ENCODE measurements at places on chromosomes 2 and 18.

- DNase-seq = no peak
Measured at GRCh38 chr2:54595999-54596902, 127.2 kb upstream of the EML6 start.

- peak; percentile 71 for DNase-seq
Measured at GRCh38 chr2:36477746-36478145, 120.2 kb downstream of the FEZ2 start.

DNA sequence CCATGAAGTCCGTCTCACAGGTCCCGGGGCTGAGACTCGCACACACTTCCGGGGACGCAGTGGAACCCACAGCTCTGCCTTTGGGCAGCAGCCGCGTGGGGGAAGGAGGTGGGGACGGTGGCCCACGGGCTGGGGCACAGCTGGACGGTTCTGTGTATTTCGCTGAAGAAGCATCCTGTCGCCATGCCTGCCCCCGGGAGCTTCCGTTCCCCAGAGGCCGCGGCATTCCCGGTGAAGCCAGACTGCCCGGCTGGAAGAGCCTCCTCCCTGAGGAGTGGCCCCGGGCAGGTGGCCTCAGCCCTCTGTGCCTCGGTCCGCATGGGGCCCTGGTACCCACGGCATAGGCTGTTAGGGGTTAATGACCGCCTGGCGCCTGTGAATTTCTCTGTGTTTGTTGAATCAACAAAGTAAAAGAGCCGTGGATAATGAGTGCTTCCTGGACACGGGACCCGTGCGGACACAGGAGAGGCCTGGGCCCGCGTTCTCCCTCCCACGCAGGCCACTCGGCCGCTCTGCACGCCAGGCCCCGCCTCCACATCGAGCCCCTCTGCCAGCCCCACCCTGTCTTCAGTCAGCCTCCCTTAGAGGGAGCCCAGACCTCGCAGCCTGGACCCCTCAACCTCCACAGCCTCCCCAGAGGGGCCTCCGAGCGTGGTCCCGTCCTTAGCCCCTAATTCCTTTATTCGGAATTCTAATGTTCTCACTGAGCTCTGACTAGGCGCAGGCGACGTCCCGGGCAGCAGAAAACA lies 51.0 kb downstream of the KCNG2 start:
- no peak for DNase-seq

DNA sequence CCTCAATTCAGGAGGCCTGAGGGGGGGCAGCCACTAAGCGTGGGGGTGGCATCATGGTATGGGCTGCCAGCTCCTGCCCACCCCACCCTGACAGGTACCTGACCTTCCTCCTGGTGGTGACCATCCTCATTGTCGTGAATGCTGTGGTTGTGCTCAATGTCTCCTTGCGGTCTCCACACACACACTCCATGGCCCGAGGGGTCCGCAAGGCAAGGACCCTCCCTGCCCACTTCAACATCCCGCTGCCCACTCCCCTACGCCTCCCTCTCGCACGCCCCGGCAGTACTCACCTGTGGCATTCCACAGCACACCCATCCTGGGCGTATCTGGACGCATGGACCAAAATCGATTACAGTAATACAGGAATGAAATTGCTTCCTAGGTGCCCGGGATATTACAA lies 4.0 kb downstream of the CHRNG start:
- DNase-seq = no peak

DNA sequence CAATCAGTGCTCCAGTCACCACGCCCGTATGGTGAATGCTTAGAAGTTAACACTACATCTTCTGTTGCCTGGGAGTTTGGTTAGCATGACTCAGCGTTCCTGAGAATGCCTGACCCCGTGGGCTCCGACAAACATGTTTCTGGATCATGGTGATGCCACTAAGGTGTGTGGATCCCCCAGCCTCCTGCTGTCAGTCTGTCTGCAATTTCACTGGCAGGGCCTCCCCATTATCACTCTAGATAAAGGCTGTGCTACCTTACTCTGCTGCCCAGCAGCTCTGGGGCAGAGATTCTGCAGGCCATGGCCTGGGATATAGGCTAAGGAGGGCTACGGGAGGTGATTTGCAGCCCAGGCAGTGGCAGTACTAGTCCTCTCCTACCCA lies 66.0 kb downstream of the STPG4 start:
- peak; percentile 71 for DNase-seq

- no peak for DNase-seq
Measured at GRCh38 chr2:197322724-197323720, 12.4 kb upstream of the ANKRD44 start.

DNA sequence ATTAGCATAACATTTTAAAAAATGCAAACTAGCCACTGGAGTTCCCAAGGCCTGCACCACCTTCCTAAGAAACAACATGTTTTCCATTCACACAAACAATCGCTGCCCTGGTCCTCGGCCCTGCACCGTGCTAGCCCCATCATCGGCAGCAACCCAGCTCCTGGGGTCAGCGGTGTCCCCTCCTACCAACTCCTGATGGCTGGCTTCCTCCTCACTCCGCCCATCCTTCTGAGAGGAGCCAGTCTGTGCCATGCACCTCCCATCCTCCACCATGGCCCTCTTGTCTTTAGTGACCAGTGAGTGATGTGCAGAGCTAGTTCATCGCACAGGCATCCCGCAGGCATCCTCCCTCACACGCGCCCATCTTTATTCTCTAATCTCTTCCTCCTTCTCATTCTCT lies 81.9 kb downstream of the LONRF2 start:
- DNase-seq = no peak

DNA sequence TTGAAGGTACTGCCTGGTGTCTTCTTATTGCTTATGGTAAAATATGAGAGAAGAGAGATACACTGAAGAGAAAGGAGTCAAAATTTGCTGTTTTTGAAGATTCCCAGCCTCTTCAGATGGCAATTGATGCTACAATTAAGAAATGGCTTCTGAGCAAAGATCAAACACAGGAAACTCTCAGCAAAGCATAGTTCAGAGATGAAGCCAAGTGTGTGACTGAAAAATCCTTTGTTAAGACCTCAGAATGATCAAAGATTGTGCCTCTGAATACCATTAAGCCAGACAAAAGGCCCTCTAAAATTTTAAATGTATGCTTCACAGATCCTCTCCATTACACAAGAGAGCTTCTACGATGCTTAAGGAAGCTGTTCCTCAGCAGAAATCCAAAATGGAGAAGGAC lies 216.3 kb downstream of the UXS1 start:
- no peak for DNase-seq

DNA sequence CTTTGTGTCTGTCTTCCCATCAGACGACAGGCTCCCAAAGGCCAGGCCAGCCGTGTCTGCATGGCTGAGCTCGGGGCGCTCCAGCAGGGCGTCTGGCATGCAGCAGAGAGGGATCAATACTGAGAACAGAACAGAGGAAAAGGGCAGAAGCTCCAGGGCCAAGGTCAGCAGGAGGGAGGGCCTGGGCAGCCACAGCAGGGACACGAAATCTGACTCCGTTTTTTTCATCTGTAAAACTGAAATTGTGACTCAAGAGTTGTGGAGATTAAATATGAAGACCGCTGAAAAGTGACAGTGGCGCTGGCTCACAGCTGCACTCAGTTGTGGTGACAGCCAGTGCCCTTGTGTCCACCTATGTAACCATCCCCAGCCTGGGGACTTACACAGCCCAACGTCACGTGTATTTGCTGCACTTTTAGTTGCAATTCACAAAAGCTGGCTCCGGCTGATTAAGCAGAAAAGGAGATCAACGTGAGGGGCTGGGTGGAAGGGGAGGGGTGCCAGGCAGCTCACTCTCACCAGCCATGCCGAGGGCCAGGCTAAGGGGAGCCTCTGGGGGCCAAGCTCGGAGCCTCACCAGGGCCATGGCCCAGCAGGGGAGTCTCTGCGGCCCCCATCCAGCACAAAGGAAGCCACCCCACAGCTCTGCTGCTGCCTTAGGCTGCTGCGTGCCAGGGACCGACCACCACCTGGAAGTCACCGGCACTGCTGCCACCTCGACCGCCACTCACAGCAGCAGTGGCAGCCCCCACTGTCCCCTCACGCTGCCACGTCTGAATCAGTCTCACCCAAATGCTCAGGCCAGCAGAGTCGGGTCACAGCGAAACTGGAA lies 74.7 kb downstream of the EIPR1 start:
- no peak for DNase-seq

DNA sequence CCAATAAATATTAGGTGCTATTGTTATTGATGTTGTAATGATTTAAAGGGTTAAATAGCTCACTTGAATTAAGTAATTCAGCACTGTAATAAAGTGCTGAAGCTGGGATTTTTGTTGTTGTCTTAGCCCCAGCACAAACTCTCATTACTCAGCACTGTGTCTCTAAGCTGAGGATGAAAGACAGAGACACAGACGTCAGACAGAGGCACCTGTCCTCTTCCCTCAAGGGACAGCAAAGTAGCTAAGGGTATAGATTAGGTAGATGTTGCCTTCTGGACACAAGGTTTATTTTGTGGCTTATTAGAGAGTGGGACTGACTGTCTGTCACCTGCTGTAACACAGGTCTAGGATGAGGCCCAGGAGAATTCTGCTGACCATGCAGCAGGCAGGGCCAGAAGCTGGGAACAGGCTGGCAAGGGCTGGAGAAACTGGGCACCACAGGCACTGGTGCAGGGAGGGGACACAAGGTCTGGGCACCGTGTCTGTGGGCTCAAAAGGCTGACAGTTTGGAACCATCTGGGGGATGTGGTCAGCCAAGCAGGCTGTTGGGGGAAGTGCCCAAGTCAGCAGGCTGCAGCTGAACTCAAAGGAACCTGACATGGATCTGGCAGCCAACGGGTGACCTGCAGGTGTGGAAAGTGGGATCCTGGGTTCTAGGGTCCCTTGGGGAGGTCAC lies 20.0 kb upstream of the PTPN4 start:
- DNase-seq = peak; percentile 46

GRCh38 chr18:3901811-3902210 lies 451.8 kb downstream of the TGIF1 start:
- DNase-seq = no peak

GRCh38 chr2:147989809-147990403 lies 30.6 kb downstream of the ORC4 start:
- peak; percentile 87 for DNase-seq

DNA sequence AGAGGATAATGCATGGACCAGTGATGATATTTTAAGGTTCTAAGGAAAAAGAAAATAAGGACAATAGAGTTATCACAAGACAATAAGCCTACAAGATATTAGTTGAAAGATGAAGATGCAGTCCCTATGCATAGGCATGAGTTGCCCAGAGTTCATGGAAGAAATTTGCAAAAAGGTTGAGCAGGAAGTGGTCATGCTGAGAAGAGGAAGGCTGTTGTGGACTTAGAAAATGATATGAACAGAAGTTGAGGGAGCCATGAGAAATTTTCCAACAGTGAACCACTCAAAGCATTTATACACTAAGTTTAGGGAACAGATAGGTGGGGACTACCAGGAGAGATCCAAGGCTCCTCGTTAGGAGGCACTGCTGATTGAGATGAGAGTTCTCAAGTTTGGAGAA lies 3.5 kb downstream of the OSBPL6 start:
- no peak for DNase-seq

GRCh38 chr2:201559067-201559710 lies 84.1 kb downstream of the TMEM237 start:
- no peak for DNase-seq

- DNase-seq = no peak
Measured at GRCh38 chr2:48209214-48209885, 303.1 kb upstream of the FBXO11 start.

DNA sequence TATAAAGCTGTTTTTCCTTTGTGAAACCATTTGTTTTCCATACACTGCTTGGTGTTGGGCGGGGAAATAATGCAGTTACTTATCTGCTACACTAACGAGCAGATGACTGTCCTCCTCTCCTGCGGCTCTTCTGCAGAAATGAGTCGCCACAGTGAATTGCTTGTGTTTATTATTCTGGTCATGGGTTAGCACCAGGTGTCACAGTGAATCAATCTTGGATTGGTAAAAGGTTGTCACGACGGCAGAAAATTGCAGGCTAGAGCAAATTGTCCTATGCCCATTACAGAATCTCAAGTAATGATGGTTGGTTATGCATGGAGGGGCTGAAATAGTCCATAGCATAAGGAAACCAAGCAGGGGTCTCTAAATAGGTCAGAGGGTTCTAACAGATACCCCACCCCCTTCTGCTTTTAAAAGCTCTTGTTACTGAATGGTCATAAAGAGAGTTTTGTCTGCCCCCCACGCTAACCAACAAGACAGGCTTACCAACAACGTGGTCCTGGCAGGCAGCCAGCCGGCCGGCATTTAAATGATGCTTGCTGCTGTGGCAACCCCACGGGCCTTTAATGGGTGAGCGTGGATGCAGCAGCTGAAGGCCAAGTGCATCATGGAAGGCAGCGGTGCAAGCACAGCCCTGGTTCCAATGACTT lies 29.5 kb downstream of the RAB31 start:
- peak; percentile 49 for DNase-seq

DNA sequence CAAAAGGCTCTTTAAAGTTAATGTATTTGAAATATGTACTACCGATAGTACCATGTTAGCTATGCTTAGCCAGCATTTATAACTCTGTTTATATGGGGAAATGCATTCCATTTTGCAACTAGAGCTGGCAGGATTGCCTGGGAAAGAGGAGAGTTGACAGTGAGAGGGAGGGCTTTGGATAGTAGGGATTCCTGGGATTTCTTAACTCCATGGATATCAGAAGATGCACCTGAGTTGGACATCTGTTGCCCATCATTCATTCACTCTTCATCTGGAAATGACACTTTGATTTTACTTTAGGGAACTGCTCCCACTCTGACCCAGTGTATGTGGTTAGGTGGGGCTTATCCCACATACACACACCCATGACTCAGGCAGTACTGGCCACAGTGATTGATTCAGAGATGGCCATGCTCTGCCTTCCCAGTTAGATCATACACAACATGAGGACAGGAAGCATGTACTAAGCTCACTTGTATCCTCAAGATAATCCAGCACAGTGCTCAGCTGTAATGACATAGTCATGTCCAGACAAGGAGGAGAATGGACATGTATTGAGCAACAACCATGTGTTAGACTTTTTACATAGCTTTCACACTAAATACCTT lies 248.8 kb downstream of the MREG start:
- DNase-seq = peak; percentile 51

DNA sequence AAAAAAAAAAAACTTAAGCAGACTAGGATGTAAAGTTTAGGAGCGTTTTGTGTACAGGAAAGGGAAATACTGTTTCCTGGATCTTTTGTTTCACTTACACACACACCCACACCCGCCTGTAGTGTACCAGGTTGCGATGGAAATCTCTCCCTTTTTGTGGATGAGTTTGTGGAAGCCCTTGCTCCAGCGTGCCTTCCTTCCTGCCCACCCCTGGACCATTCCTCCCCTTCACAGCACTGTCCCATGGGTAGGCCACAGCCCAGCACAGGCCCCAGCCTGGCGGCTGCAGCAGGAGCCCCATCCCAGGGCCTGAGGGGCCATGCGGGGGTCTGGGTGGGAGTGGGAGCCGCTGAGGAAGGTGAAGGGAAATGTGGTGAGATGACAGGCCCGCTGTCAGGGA lies 15.1 kb downstream of the MALL start:
- no peak for DNase-seq
